IPS DF 6.9 (cell line): ENCODE measurements at places on chromosomes 2 and 18.

DNA sequence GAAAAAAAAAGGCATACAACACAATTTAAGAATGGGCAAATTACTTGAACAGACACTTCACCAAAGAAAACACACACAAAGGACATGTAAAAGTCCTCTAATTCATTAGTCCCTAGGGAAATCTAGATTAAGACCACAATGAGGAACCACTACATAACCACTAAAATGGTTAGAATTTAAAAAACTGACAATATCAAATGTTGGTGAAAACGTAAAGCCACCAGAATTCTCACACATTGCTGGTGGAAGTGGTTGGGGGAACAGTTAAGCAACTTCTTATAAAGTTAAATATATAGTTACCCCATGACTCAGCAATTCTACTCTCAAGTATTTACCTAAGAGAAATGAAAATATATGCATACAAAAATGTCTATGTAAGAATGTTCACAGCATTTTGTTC is 11.8 kb downstream of the RTN4 start:
- DNase-seq = no peak

- no peak for DNase-seq
Observed at GRCh38 chr2:127400897-127401756, 13.4 kb upstream of the MAP3K2 start.

- DNase-seq = no peak
Observed at GRCh38 chr2:178229927-178230326, 35.6 kb downstream of the OSBPL6 start.

GRCh38 chr2:224944707-224945547 is 97.3 kb downstream of the DOCK10 start:
- no peak for DNase-seq

- DNase-seq = no peak
Observed at GRCh38 chr2:238069021-238069709, 8.4 kb downstream of the SCLY start.

GRCh38 chr2:95380731-95381130 is 21.8 kb upstream of the FAHD2A start:
- DNase-seq = no peak

DNA sequence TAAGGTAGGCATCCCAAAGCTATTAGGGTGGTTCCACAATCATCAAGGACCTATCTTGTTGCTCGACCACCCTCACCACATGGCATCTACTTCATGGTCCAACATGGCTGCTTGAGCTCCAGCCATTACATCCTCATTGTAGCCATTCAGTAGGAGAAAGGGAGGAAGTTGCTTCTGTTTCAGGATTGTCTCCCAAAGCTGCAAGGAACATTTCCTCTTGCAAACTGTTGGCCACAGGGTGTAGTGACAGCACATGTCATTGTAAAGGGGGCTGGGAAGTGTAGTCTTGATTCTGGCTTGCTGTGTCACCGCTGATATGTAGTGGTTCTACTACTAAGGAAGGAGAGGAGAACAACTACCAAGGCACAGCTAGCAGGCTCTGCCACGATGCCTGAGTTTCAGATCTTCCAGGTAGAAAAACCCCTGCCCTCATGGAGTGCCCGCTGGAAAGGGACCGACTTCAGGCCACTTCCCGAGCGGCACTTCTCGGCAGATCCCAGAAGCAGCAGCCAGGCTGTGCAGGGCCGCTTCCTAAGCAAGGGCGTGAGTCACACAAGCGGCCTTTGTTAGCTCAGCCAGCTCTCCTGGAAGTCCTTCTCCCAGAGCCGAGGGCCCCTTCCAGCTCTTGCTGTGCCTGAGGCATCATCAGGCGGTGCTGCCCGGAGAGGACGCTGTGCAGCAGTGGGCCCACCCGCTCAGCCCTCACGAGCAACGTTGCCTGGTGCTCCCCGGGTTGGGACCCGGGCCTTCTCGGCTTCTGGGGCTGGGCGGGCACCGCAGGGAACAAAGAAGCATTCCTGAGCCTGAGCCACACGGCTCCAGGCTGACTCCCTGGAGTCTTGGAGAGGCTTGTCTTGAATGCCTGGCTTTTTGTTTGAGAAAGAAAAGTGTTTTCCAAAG is 58.2 kb downstream of the HS6ST1 start:
- DNase-seq = peak; percentile 31

DNA sequence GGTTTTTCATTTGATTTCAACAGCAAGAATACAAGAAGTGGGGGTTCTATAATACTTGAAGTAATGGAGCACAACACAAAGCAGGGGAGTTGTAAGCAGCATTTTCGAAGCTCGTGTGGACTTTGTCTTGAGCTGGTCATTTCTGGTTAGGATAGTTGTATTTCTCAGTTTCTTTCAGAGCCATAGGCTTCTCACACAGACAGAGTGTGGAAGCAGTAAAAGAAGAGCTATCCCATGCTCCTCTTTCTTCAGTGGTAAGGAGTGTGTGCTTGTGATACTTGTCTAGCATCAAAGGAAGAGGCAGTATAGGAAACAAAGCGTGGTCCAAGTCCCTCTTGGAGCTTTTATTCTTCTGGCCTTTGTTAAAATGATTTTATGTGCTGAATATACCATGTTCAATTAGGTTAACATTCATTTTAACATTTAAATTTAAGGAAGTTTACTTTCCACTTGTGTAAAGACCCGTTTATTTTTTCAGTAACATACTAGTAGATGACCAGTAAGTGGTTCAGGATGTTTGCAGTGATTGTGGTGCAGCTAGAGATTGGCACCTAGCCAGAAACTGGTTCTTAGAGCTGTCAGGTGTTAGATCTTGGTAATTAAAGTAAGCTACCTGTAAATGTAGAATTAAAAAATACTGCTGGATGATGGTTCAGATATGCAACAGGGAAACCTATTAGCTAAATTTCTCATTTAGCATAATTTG is 14.6 kb downstream of the CCNYL1 start:
- no peak for DNase-seq

DNA sequence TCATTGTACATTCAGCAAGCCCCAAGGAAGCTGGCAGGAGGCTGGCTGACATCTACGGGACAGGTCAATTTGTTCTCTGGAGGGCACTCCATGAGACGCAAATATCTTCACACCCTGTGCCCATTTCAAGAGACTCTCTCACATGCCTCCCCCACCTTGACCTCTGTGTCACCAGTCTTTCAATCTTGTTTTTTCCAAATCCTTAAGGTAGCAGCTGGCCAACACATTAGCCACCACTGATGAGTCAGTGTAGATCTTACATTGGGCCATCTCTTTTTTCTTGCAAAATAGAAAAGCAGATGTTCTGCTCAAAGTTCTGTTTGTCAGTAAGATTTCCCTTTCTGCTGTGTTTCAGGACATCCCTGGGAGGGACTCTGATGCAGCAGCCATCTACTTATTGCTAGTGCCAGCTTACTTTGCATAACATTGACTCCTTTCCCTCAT is 1.7 kb upstream of the DPP4 start:
- DNase-seq = no peak

GRCh38 chr2:241112592-241112991 is 10.5 kb upstream of the MTERF4 start:
- DNase-seq = no peak

DNA sequence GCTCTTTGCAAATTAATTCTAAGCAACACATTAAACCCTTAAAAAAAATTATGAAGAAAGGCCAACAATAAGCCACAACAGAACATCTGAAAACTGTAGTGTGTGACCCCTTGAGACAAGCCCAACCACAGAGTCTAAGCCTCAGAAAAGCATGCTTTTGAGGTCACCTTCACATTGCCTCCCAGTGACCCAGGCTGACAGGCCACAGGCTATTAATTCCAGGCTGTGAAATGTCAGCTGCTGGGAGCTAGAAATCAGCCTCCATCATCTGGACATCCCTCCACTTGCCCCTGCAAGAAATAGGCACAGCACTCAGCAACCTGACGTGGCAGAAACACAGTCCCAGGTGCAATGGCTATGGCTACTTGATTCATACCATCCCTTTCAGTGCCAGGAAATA is 179.4 kb upstream of the ZFP36L2 start:
- no peak for DNase-seq

DNA sequence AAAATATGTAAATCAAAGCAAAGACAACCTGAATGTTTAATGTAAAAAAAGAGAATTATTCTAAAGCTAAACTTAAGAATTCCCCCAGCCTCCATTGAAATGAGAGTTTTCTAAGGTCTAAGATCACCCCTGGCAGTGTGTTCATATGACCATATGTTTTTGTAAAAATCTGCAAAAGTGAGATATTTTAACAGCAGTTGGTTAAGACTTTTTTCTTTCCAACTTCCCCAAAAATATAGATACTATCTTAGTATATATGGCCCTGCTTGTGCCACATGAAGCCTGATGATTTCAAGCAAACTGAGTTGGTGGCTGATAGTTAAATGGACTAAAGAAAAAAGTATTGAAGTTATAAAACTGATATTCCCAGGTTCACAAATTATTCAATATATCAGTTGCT is 35.4 kb downstream of the ZNF804A start:
- no peak for DNase-seq

GRCh38 chr18:30960661-30961060 is 81.9 kb downstream of the DSC3 start:
- no peak for DNase-seq

DNA sequence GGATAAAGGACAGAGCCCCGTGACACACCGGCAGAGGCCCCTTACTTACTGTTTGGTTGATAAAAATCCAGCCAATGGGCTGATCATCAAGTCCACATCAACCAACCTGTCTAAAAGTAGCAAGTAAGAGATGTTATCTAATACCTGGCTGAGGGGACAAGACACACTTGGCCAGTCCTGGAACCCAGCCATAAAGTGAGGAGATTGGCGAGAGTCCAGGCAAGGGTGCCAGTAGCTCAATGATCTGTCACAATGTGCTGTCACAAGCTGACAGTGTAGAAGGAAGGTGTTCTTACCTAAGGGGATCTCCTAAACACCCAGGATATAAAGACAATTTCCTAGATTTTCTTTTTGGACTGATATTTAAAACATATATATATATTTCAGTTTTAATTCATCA is 61.7 kb upstream of the IL1R2 start:
- DNase-seq = no peak

DNA sequence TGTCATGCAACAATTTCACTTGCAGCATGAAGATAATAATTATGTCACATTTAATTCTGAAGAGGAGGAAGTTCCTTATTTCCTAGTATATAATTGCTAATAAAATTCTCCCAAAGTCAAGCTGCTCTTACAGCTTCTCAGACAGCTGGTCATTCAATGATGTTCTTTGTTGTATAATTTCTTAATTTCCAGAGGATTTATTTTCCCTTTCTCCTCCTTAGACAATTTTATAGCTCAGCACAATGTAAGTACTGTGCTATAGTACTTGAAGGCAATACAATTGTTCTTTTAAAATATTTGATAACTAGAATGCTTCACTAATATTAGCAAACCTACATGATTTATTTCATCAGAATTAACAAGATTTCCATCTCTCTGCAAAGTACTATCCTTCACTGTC is 73.4 kb downstream of the ROCK1 start:
- no peak for DNase-seq

DNA sequence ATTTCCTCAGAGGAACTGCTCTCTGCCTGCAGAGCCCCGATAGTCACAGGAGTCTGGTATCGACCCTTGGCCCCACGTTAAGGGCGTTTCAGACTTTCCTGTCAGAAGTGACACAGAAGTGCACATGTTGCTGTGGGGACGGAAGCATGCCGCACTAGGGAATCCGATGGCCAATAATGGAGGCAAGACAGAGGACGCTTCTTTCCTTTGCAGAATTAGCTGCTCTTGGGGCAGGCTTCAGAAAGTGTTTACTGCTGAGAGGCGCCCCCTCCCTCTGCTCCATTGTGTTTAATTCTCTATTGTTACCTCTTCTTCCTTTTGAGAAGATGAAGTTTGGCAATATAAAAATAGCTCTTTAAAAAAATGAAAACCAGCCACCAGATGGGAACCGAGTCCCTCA is 118.6 kb upstream of the EML6 start:
- no peak for DNase-seq

- DNase-seq = no peak
Observed at GRCh38 chr2:12080360-12080759, 333.9 kb downstream of the LPIN1 start.

DNA sequence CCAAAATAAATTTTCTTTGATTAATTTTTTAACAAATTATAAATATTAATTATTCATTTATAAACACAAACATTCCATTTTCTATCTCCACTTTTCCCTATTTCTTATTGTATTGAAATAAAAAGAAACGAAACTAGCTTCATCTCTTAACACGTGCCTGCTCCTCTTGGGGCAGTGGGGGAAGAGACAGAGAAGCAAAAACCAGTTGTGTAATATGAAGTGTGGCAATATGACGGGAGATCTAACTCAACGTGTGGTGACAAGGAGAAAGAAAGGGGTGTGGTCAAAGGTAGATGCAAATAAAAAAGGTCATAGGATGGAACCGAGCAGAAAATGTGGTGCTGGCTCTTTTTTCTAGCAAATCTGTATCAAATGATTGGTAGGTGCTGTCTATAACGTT is 106.9 kb upstream of the SLC8A1 start:
- DNase-seq = no peak

GRCh38 chr18:45374236-45374635 is 241.0 kb upstream of the SLC14A2 start:
- no peak for DNase-seq

DNA sequence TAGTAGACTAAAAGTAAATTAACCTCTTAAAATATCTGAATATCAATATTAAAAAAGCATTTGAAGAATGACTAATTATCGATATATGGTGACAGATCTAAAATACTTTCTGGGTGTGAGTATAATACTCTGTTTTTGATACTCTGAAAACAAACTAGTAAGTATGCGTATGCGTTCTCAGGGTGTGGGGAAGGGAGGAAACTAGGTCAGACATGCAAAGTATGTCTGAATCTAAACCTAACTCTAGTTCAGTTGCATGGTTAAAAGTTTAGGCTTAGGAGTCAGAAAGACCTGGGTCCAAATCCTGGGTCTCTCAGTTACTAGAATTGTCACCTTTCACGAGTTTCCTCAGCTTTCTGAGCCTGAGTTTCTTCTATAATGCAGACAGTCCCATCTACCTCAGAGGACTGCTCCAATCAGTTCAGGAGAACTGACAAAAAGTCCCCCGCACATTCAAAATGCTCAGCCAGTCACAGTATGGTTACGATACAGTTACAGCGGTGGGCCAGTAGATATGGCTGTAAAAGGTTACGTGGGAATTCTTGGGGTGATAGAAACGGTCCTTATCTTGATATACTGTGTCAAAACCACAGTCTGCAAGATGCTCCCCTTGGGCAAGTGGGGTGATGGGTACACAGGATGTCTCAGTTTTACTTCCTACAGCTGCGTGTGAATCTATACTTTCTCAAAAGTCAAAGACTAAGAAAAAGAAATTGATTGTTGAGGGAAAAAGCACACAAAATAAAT is 29.2 kb downstream of the UNC50 start:
- DNase-seq = no peak

DNA sequence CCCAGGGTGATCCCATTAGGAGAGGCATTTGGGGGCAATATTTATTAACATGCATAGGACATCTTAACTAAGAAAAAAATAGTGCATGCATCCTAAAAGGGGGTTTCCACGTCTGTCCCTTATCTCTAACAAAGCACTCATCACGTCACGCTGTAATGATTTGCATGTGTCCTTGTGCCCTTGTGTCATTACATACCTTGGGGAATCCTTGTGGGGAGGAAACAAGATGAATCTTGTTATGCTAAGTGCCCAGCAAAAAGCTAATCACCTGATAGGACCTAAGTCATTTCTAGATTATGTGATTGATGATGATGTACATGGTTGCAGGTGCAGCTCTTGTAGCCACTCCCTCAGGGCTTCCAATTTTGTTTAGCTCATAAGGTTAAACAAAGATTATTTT is 250.9 kb downstream of the FBXO15 start:
- DNase-seq = no peak
